H1 (cell line): ENCODE measurements at places on chromosomes 2 and 18. TPM values are rescaled to one million over a fixed set of nuclear protein-coding genes. Genes with fewer than 3 reads are reported as not detected.

- H3K27me3 ChIP-seq = peaks cover 20% of the 10 kb centered on the region; the same call in 1 of the 2 replicates
- H3K4me1 ChIP-seq = peaks cover 2% of the 10 kb centered on the region
- DNase-seq = no peak
- no peak overlapping the region for H3K27ac ChIP-seq
- peak overlapping the region; percentile 55 for H3K4me3 ChIP-seq
These were observed 664 bp downstream of the NETO1 start for GRCh38 chr18:72866901-72867745.

DNA sequence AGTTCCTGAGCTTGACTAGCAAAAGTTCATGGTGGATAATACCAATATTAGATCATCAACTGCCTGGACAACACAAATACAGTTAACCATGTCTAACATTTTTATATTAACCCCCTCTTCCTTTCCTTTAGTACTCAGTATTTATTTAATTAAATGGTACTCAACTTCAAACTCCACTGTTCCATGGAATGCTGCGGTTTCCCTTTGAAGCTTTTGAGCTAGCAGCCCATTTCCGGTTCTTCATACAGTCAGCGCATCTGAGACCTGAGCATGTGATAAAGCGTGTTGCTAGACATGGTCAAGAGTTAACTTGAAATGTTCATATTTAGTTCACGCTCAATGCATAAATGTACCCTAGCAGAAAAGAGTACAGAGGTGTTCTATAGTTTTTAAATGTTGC, 278.4 kb downstream of the ALPK2 start:
- H3K4me1 ChIP-seq = peaks cover 19% of the 10 kb centered on the region
- 0 out of 2 replicates have a peak, but pooled peaks cover 2% of the 10 kb centered on the region for H3K36me3 ChIP-seq
- H3K27me3 ChIP-seq = no peaks in the 10 kb centered on the region
- DNase-seq = no peak
- H3K4me3 ChIP-seq = no peak overlapping the region

DNA sequence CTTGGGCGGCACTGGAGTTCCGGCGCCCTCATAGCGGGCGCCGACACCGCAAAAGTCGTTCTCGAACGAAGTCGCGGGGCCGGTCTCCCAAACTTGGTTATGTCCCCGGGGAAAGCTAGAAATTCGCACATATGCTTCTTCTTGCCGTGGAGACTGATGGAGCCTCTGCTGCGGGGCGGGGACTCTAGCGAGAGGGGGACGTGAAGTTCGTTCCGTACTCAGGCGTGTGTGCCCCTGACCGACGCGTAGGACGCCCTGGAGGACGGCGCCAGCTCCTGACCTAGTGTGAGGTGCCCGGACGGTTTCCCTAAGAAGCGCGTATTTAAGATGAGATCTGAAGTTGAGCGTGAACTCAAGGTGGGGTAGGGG, 465 bp downstream of the RBM44 start:
- no peaks in the 10 kb centered on the region for H3K4me1 ChIP-seq
- H3K36me3 ChIP-seq = no peaks in the 10 kb centered on the region
- H3K27ac ChIP-seq = no peak overlapping the region
- H3K27me3 ChIP-seq = no peaks in the 10 kb centered on the region
- no peak for DNase-seq

DNA sequence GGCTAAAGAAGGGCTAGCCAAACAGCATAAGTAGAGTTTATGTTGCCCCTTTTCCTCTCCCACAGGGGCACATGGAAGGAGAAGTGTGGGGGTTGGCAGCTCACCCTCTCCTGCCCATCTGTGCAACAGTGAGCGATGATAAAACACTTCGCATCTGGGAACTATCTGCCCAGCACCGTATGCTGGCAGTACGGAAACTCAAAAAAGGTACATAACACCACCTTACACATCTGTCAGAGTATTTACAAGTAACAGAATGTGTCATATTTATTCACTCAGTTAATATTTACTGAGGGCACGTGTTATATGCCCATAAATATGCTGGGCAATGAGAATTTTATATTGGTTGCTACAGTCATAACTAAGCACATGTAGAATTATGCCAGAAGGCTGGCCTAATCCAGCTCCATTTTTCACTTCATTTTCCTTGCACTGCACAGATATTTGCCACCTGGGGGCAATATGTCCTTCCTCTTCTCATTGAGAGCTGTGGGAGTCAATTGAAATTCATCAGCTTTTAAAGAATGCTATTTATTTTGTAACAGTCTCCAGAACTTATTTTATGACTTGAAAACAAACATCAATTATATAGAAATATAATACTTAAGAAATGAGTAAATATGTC, 150.6 kb downstream of the RTN4 start:
- H3K27ac ChIP-seq = no peak overlapping the region
- no peaks in the 10 kb centered on the region for H3K27me3 ChIP-seq
- H3K36me3 ChIP-seq = no peaks in the 10 kb centered on the region
- H3K4me3 ChIP-seq = no peak overlapping the region
- DNase-seq = no peak
- no peaks in the 10 kb centered on the region for H3K4me1 ChIP-seq

GRCh38 chr2:55719852-55720251, 26.2 kb upstream of the PNPT1 start:
- no peak for DNase-seq
- peaks cover 5% of the 10 kb centered on the region for H3K4me1 ChIP-seq
- H3K4me3 ChIP-seq = no peak overlapping the region
- H3K27me3 ChIP-seq = no peaks in the 10 kb centered on the region
- H3K36me3 ChIP-seq = no peaks in the 10 kb centered on the region

DNA sequence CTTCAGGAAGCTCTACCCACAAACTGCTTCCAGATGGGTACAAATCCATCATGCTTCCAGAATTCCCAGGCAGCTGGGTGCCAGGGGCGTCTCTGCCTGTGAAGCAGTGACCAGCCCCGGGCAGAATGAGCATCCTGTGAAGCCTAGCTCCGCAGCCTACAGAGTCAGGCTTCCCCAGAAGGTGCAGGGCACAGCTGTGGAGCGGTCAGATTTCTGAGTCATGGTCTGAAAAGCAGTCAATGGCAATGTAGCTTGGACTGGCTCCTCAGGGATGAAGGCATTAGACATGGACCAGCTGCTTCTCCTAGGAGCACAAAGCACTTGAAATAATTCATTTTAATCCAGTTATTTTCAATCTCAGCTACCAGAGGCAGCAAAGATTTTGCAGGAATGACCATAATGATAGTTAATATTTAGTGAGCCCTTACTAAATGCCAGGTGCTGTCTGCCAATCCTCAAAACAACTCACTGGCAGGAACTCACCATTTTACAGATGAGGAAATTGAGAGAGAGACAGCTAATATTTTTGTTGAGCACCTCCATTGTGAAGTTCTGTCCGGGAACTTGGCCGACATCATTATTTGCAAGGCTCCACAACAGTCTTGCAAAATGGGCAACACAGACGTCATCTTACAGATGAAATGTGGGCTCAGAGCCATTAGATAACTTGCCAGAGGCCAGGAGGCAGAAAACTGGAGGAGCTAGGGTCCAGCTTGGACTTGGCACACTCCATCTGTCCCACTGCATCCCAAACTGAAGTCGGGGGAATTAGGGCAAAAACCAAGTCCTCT, 31.7 kb downstream of the ACMSD start:
- no peak overlapping the region for H3K27ac ChIP-seq
- no peaks in the 10 kb centered on the region for H3K36me3 ChIP-seq
- no peaks in the 10 kb centered on the region for H3K4me1 ChIP-seq
- H3K27me3 ChIP-seq = no peaks in the 10 kb centered on the region
- H3K4me3 ChIP-seq = no peak overlapping the region
- no peak for DNase-seq

DNA sequence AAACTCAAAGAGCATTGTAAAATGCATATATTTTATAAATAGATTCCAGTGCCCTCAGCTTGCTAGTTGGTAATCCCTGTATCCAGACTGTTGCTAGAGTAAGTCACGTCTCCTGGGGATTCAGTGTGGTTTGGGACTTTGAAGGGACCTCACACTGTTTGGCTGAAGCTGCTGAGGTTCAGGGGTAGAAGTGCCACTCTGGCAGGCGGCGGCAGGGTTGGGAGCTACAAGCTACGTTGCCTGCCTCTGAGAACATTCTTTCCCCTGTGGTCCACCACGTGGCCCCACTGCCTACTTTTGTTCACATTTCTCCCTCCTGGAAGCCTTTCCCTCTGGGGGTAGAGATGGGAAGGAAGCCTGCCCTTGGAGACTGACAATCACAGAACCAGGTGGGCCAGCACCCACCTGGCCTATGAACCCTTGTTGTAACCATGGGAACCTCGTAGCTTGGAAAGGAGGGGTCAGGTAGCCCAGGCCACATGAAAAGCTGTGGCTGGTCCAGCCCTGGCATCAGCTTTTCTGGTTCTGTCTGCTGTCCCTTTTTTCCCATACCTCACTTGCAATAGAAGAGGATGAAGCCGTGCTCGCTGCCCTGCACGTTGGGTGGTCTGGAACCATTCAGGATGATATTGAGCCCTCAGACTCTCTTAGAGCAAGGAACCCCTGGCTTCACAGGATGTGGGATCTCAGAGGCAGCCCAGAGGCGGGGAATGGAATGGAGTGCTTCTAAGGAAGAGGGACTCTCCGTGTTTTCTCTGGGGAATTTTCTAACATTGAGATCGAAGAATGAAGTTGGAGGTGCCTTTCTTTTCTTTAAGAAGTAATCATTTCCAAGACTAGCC, 2.9 kb downstream of the RNF144A start:
- H3K4me3 ChIP-seq = no peak overlapping the region
- H3K4me1 ChIP-seq = peaks cover 3% of the 10 kb centered on the region
- H3K36me3 ChIP-seq = no peaks in the 10 kb centered on the region
- no peaks in the 10 kb centered on the region for H3K27me3 ChIP-seq
- H3K27ac ChIP-seq = no peak overlapping the region
- DNase-seq = no peak

GRCh38 chr2:43059183-43059897, 167.1 kb downstream of the ZFP36L2 start:
- no peaks in the 10 kb centered on the region for H3K36me3 ChIP-seq
- H3K4me3 ChIP-seq = no peak overlapping the region
- no peaks in the 10 kb centered on the region for H3K27me3 ChIP-seq
- no peak for DNase-seq
- H3K4me1 ChIP-seq = peaks cover 15% of the 10 kb centered on the region

DNA sequence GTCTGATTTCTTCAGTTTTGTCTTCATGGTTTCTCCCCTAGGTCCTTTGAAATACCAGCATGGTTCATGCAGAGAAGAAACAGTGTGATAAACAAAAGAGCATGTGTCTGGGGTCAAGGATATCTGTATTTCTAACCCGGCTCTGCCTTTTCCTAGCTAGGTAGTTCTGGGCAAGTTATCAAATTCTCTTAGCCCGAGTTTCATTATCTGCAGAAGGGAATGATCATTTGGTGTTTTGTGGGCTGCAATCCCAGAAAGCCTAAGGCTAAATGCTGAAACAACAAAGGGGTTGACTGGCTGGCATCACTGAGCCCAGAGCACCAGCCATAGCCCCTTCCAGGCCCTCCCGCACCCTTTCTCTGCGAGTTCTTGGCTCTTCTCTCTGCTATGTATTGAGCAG, 51.7 kb upstream of the DAPL1 start:
- no peaks in the 10 kb centered on the region for H3K27me3 ChIP-seq
- DNase-seq = no peak
- H3K4me1 ChIP-seq = peaks cover 11% of the 10 kb centered on the region
- no peak overlapping the region for H3K27ac ChIP-seq

DNA sequence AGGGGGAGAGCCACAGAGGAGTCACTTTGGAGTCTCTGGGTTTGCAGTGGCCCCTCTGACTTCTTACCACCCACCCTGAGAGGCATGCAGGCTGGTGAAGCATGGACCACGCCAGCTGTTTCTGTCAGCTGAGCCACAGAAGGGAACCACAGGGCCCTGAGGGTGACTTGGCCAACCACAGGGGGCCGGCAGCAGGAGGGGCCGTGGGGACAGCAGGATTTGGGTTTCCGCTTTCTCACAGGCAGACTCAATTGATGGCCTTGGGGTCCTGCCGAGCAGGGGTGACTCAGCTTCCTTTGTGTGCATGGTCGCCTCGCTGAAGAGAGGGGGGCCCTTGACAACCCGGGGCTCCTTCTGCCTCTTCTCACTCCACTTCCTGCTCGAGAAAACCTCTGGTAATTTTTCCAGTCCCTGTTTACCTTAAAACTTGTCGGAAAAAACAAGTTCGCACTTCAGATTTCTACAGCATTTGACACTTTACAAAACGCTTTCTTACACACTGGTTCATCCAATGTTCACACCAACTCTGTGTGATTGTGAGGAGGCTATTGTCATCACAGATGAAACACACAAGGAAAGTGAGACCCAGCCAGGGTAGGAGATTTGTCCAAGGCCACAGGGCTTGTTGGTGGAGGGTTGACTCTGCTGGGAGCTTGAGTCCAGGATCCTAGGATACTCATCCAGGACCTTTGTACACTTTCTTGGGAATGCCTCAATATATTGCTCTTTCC, 311.2 kb downstream of the LPIN1 start:
- no peaks in the 10 kb centered on the region for H3K36me3 ChIP-seq
- H3K27me3 ChIP-seq = no peaks in the 10 kb centered on the region
- no peak overlapping the region for H3K4me3 ChIP-seq

GRCh38 chr18:28875059-28875458, 698.1 kb upstream of the CDH2 start:
- H3K27ac ChIP-seq = no peak overlapping the region
- no peak overlapping the region for H3K4me3 ChIP-seq
- H3K4me1 ChIP-seq = no peaks in the 10 kb centered on the region
- DNase-seq = no peak
- no peaks in the 10 kb centered on the region for H3K27me3 ChIP-seq

GRCh38 chr2:94872676-94873361, 1.6 kb downstream of the TEKT4 start:
- no peak for DNase-seq
- no peak overlapping the region for H3K27ac ChIP-seq
- H3K27me3 ChIP-seq = peaks cover 4% of the 10 kb centered on the region; the same call in 1 of the 2 replicates

DNA sequence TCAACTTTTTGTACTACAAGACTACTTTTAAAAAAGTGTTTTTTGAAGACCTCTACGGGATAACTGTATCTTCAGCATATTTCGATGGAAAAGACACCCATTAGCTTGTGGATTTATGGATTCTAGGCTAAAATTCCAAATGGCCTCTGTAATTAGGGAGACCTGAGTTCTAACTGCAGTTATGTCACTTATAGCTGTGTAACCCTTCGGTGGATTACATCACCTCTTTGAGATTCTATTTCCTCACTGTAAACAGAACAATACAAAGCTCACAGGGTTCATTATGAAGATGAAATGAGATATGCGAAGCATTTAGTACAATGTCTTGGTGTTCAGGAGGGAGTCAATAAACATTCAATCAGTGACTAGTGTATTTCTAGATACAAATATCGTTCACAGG, 24.2 kb downstream of the LMAN2L start:
- no peak for DNase-seq
- H3K27me3 ChIP-seq = no peaks in the 10 kb centered on the region; the same call in 1 of the 2 replicates
- H3K36me3 ChIP-seq = peaks cover 6% of the 10 kb centered on the region
- no peaks in the 10 kb centered on the region for H3K4me1 ChIP-seq
- H3K4me3 ChIP-seq = no peak overlapping the region

DNA sequence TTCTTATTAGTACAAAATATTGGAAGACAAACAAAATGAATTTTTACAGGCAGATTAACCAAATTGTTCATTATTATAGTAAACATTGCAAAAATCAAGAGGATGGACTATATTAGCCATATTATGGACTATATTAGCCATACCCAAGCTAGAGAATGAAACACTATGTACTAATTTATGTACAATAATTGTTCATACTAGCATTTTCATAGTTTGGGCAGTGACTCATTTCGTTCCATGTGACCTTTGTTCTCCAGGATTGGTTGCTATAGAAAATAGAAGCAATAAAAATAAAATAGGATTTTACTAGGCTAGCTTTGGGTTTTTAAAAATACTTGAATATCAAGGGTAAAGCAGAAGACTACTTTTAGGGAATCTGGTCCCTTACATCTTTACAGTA, 176.8 kb downstream of the ZEB2 start:
- DNase-seq = no peak
- no peaks in the 10 kb centered on the region; the same call in 1 of the 2 replicates for H3K27me3 ChIP-seq
- no peak overlapping the region for H3K4me3 ChIP-seq
- no peaks in the 10 kb centered on the region for H3K36me3 ChIP-seq
- no peak overlapping the region for H3K27ac ChIP-seq
- peaks cover 6% of the 10 kb centered on the region for H3K4me1 ChIP-seq

The IMPA2 gene
- total RNA-seq = 135 and 140 TPM in 2 replicates

The OSR1 gene
- total RNA-seq = 0.22 TPM in 1 of 2 replicates, not detected in the other
